Right ventricle myocardium inferior (tissue), 1 donor: ENCODE measurements at places on chromosomes 5 and 9. TPM values are rescaled to one million over a fixed set of nuclear protein-coding genes. Genes with fewer than 3 reads are reported as not detected.

The OR1J2 gene
- not detected for total RNA-seq

The ANKDD1B gene
- 0.24 TPM for total RNA-seq

DNA sequence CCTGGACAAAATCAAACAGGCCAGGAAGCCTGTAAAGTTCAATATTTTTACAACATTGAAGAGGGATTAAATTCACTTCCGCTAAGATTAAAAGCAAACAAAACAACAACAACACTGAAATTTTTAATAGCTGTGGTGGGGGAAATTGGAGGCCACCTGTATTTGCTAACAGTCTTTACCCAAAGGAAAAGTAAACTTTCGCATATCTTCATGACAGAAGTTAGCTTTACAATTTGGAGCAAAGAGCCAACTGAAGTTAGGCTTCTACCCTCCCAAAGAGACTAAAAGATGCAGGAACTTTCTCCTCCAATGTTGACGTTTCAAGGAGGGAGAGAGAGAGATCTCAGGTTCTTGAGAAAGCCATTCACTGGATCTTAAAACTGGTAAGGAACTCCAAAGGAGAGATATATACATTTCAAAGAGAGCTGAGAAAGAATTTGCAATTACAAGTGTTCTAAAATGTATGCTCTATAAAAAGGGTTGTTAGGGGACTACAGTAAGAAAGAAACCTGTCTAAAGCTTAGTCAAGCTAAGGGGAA is 349.2 kb upstream of the CDH9 start:
- DNase-seq: no peak

- no peak for DNase-seq
These were observed 617.5 kb upstream of the GRIN3A start for GRCh38 chr9:102355982-102356381.

DNA sequence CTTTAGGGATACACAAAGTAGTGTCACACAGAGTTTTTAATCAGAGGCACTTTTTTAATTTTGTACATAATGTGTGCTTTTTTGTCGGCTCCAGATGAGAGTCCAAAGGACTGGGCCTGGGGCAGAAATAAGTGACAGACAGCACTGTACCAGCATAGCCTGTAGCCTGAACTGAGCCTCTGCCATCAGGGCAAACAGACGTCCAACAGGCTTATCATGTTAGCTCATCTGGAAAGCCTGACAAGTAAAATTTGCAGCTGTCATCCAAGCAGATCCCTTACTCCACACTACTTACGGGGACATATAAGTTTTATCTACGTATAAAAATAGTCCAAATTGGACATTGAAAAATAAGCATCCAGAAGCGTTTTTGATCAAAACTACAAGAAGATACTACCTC is 233.1 kb upstream of the GAS1 start:
- DNase-seq: no peak

DNA sequence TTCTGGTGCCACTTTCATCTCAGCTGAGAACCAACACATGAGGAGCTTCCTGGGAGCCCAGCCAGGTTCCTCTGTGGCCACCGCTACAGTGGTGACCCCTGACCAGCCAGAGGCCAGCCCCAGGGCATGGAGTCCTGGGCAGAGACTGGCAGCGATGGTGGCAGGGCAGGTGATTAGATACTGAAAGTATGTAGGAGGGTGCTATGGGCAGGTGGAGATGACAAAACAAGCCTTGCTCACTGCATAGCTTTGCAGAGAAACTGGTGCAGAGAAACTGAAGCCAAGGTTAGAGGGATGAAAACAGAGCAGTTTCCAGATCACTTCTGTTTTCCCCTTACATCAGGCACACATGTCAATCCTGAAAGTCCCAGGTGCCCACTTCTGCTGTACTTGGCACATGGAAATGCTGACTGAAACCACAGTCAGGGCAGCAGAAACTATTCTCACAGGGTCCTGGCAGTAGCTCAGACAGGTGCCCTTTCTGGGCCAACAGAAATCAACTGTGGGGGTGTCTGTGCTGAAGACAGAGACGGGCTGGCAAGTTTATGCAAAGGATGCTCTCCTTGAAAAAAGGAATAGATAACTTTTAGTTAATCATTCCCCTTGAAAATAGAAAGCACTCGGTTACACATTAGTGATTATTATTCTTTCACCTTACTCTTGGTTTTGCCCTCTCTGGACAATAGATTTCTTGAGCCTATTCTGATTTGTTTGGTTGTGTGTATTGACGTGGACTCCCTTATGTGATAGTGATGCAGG is 90.3 kb downstream of the ANKRD55 start:
- no peak for DNase-seq

DNA sequence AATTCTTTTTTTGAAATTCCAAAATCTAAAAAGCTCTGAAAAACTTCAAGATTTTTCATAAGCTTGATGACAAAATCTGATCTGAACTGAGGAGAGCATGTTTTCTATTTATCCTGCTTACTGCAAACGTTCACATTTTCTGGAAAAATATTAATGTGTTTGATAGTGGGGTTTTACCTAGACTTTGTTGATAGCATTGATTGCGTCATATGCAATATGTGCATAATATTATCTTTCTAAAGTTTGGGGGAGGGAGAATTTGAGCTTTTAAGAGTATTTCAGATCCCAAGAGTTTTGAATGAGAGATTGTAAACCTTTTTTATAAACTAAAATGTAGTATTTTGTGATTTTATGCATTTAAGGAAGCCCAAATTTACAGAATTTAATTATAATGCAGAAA is 62.8 kb upstream of the CDH6 start:
- DNase-seq: no peak

DNA sequence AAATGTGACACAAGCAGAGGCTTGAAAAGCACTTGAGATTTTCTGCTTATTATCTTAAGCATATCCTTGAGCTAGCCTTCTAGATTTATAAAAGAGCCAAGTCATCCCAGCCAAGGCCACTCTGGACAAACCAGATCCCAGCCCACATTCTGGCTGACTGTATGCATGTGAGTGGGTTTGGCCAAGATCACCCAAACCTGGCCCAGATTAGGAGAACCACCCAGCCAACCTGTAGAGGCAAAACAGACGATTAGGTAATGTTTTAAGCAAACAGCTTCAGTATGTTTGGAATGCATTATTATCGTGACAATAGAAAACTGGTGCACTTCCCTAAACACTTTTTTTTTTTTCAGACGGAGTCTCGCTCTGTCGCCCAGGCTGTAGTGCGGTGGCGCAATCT is 151.9 kb downstream of the SPATA31D1 start:
- DNase-seq: no peak
